ENCODE measurements at places on chromosomes 7 and 10.

GRCh38 chr10:58824396-58824795 lies 311.7 kb downstream of the BICC1 start:
- no peak for DNase-seq

DNA sequence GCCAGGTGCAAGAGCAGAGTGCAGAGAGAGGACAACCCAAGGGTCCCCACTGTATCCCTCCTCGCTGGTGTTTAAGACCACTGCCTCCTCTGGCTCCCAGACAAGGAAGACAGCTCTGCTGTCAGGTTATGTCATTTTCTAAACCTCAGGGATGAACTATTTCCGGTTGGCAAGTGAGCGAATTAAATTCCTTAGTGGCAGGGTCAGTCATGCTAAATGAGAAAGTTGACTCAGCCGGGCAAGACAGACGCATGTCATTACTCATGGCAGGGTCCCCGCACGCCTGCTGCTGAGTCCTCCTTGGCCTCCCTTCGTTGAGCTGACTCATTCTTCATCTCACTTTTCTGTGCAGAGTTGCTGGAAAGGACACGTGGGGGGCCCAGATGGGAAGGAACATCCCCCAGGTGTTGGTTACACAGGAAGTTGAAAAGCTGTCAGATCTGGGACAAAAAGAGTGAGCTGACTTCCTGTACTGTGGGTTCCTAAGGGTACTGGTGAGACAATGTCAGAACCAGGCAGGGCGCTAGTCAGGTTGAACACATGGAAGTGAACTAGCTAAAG lies 47.1 kb upstream of the UCN3 start:
- DNase-seq = no peak

- no peak for DNase-seq
Observed at GRCh38 chr7:29042824-29043231, 84.7 kb upstream of the TRIL start.

- DNase-seq = peak; percentile 61
Observed at GRCh38 chr10:50367732-50368131, 116.4 kb upstream of the ASAH2 start.

DNA sequence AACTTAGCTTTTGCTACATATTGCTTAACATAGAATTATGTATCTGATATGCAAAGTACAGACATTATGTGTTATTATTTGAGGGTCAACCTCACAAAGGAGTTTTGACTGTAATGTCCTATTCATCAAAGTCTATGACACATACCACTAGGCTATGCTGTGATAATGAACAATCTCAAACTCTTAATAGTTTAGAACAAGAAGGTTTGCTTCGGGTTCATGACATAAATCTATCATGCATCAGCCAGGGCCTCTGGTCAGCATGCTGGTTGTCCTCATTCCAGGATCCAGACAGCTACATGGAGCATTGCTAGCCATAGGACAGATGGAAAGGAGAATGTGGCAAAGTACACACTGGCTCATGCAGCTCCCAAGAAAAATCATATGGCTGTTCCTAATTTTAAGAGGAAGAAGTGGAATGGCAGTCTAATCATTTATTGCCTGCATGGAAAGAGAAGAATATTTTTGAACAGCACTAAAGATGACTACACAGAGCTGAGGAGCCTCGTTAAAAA lies 332.1 kb downstream of the GPR158 start:
- DNase-seq = no peak

DNA sequence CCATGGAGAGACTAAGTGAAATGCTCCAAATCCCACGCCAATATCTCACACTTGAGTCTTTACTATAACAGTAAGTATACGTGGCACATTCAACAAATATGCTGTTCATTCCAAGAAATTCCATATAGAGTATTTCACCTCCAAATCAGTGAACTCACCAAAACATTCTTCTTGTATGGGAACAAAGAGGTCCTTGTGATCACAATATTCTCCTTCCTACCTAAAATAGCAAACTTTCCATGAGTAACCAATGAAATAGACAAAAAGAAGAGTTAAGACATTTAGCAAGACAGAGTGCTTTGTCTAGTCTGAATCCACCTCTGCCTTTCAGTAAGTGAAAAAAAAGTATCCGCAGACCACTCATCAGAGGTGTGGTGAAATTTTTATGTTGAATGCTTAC lies 77.3 kb upstream of the NXPH1 start:
- DNase-seq = no peak

- peak; percentile 88 for DNase-seq
Observed at GRCh38 chr7:12719141-12719919, 31.9 kb downstream of the ARL4A start.

DNA sequence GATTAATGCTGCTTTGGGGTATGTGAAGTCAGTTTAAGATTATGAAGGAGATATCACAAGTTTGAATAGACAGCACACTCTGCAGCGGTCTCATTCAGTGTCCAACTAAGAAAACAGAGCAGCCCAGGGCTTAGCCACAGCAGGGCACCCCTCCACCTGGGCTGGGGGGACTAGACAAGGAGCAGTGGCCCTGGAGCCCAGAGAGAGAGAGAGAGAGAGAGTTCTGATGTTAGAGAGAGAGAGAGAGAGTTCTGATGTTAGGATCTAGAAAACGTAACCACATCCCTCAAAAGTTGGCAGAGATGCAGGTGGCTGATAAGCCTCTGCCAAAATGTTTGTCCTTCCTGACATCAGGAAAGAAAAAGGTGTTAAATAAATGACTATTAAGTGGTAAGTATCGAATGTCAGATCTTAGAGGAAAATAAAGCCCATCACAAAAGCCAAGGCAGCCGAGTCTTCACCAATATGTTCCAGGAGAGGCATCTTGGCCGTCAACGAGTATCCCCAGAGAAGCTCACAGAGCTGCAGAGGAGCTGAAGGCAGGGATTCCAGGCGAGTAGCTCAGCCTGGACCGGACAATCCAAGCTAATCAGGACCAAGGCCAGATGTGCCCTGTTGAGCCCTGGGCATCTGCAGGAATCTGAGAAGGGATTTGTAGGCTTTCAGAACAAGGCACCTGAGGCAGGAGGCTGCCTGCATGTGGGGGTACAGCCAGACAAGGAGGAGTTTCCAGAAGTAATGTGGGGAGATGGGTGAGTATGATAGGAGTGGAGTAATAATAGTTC lies 150.1 kb upstream of the TCF7L2 start:
- no peak for DNase-seq

DNA sequence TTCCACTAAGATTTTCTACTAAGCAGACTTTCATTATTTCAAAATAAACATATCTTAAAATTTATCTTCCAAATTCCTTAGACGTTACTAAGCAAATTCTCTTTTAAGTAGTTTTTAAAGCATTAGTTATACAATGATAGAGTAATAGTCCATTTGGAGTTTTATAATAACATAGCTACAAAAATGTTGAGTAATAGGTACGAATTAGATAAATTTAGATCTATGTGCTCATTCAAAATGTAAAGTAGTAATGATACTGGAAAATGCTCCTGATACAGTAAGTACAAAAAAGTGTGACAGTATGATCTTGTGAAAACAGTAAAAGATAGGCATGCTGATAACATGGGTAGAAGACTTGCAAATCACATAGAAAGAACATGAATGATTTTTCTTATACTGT lies 4.5 kb downstream of the DMTF1 start:
- no peak for DNase-seq

GRCh38 chr7:104900525-104901239 lies 113.3 kb upstream of the KMT2E start:
- DNase-seq = no peak

DNA sequence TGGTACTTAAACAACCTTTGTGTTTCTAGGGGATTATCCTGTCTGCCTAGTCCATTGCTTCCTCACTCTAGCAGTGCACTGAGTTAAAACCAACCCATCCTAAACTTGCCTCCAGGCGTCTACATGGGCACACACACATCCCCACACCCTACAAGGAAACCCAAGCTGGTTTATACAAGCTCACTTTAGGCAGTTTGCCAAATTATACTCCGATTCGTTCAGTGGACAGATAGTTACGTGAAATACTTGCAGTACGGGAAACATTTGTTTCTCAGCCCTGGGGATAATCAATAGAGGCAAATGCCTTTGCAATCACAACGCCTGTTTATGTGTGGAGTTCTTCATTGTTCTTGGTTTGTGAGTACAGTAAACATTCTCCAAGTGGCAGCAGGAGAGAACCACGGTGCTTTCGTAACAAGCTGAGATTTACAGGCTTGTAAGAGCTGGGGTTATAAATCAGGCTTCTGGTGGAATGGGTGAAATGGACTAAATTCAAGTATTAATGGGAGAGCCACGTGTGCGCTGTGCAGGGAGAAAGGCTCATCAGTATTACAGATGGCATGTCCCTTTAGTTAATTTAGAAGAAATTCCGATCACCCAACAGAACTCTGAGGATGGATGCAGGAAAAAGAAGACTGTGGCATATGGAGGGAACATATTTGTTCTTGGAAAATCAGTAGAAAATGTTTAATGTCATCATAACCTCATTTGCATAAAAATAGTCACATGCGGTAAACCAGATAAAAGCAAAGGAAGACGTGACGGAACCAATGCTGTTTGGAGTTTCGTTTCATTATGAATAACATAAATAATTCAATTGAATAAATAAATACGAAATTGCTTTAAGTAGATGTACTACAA lies 217.1 kb downstream of the GALNT17 start:
- DNase-seq = no peak

- no peak for DNase-seq
Observed at GRCh38 chr10:114704679-114705078, 46.6 kb upstream of the ABLIM1 start.

DNA sequence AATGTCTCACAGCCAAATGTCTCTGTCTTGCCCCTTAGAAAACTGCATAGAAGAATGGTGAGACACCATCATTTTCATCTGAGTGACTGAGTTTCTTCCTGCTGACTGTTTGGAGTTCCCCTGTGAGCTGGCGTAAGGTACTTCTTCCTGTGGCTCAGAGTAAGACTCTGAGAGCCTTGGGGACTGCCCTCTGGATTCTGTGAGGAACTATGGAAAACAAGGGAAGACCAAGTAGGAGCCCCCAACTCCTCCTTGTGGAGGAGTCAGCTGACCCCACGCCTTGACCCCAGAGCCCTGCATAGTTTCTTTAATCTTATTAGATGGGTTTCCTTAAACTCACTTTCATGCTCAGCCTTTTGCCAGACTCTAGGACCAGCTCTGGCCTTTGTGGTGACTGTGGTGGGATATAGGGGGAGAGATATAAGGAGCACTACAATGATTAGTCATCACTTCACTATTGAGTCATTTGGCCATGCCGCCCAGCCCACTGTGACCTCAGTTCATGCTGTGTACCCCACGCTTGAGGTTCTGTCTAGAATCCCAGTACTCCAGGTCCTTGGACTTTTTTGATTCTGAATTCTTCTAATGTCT lies 51.8 kb upstream of the FAM133B start:
- DNase-seq = peak; percentile 15

GRCh38 chr7:121006711-121007315 lies 18.3 kb downstream of the CPED1 start:
- DNase-seq = peak; percentile 11

DNA sequence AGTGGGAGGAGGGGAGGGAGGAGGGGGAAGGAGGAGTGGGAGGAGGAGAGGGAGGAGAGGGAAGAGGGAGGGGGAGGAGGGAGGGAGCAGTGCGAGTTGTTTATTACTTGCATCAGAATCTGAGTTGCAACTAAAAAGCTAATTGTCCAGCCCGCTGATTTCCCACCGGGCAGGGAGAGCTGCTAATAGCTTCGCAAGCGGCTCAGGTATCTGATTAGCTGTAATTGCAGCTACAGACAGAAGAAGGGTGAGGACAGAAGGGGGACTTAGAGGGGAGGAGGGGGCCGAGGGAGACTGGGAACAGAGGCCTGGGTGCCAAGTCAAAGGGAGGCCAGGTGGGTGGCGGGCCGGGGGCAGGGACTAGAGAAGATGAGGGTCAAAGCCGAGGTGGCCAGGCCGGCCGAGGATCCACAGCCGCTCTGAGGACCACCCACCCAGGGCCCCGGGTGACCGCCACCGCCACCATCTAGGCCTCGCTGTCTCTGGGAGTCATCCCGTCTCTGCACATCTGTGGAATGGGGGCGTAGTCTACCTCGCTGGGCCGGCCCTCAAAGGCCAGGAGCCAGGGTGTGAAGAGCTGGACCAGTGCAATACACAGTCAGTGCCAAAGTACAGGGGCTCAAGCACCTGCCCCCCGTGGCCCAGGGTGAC lies 54.2 kb downstream of the MICALL2 start:
- DNase-seq = no peak

- DNase-seq = no peak
Observed at GRCh38 chr10:8214587-8214986, 160.1 kb downstream of the GATA3 start.

DNA sequence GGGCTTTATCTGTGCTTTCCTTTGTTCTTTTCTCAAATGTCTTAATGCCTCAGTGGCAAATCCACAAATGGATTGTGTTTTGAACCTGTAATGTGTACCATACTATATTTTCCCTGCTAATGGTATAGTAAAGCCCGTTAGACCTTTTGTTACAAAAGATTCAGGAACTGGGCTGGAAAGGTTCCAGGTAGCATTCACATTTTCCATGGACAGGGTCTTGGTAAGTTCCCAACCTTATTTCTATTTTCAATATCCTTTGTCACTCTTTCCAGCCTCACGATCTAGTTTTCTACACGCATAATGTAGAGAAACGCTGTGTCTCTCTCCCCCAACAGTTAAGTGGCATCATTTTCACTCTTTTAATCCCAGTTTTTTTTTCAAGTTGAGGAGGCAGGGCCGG lies 153.0 kb downstream of the PLCE1 start:
- no peak for DNase-seq

- DNase-seq = no peak
Observed at GRCh38 chr7:106331441-106332175, 46.8 kb upstream of the NAMPT start.

GRCh38 chr10:14800397-14800796 lies 25.7 kb upstream of the FAM107B start:
- no peak for DNase-seq

GRCh38 chr7:31111109-31111451 lies 59.0 kb downstream of the ADCYAP1R1 start:
- DNase-seq = no peak

DNA sequence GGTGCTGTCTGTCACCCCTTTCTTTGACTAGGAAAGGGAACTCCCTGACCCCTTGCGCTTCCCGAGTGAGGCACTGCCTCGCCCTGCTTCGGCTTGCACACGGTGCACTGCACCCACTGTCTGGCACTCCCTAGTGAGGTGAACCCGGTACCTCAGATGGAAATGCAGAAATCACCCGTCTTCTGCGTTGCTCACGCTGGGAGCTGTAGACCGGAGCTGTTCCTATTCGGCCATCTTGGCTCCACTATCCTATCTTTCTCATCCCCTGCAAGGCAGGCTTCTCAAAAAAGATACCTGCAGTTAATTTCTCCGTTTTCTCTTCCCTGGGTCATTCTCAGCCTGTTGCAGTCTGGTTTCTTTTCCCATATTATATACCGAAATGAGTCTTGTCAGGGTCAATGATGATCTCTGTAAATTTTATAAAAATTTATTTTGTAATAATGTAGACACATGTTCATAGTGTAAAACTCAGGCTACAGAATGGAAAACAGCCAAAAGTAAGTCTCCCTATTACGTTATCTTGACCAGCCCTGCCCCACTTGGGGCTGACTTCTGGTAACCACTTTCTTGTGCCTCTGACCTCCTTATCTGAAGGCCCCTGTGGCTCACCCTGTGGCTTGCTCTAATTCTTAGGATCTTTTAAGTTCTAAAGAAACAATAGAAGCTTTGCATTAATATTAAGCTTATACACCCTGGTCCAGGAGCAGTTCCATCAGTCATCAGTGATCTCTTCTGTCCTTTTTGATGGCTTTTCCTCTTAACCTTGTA lies 20.7 kb downstream of the BLVRA start:
- peak; percentile 92 for DNase-seq

GRCh38 chr7:135771961-135772638 lies 23.5 kb upstream of the FAM180A start:
- peak; percentile 28 for DNase-seq

All from erythroblast (primary cell).